ENCODE measurements at places on chromosomes 3 and 15. TPM values are rescaled to one million over a fixed set of nuclear protein-coding genes. Genes with fewer than 3 reads are reported as not detected.

The CEMIP gene
- 1.1 TPM for total RNA-seq

The GHSR gene
- total RNA-seq = not detected

The C3orf62 gene
- 0.84 TPM for total RNA-seq

The AGBL1 gene
- not detected for total RNA-seq

The GOLGA6D gene
- total RNA-seq = not detected

The YEATS2 gene
- total RNA-seq = 32.0 TPM

GRCh38 chr3:154904328-154904727, 175.8 kb upstream of the MME start:
- DNase-seq = peak; percentile 37

- no peak for DNase-seq
Measured at GRCh38 chr3:119569156-119569555, 9.7 kb upstream of the CD80 start.

DNA sequence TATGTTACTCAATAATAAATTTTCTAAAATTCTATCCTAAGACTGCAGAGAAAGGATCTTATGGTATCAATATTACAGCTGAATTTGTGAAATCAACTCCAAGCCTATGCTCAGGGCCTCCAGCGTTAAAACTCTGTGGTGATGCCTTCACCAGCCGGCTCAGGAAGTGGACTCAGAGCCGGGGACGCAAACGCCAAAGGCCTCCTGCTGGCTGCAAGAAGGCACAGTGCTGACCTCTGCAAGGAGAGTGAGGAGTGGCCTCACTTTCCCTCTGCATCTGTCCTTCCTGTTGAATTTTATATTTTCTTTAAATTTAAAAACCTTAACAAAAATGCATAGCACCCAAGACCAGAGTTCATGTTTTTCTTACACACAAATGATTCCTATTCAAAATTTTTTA, 48.5 kb downstream of the HERC2 start:
- no peak for DNase-seq

DNA sequence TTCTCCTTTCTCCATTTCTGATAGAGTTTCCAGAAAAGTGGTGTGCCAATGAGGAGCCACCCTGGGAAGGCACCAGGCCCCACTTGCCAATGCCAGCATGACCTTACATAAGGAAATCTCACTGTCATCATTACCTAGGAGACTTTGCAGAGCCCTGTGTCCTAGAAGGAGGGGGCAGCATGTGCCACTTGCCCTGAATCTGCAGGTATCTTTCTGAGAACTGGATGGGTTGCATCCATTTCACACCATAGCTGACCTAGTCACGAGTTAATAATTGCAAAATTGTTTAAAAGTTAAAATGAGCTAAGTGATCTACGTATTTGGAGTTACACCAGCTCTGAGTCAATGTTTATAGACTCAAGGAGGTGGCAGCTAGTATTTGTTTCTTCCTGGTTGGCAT, 14.3 kb downstream of the CA12 start:
- no peak for DNase-seq

- no peak for DNase-seq
Measured at GRCh38 chr15:90044916-90045371, 43.8 kb downstream of the ZNF710 start.

GRCh38 chr3:169774186-169774585, 990 bp downstream of the MYNN start:
- DNase-seq = no peak

DNA sequence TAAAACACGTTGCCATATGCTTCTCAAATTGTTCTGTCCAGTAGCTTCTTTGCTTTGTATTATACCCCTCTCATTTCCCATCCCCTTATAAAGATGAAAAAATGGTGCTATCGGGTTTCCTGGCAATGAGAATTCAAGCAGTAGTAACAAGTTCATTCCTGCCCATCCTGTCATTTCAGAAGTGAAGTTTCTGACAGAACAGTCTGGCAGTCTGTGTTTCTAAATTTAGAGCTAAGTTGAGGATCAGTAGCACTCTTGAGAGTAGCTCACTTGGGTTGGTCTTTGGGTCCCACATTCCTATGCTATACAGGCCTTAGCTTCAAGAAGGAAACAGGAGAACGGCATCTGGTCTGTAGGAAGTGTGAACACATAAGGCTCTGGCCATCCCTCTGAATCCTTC, 134.6 kb downstream of the GHSR start:
- no peak for DNase-seq

GRCh38 chr3:143935678-143936077, 35.9 kb upstream of the DIPK2A start:
- no peak for DNase-seq

GRCh38 chr3:9700536-9700935, 3.1 kb upstream of the CPNE9 start:
- DNase-seq = peak; percentile 15

DNA sequence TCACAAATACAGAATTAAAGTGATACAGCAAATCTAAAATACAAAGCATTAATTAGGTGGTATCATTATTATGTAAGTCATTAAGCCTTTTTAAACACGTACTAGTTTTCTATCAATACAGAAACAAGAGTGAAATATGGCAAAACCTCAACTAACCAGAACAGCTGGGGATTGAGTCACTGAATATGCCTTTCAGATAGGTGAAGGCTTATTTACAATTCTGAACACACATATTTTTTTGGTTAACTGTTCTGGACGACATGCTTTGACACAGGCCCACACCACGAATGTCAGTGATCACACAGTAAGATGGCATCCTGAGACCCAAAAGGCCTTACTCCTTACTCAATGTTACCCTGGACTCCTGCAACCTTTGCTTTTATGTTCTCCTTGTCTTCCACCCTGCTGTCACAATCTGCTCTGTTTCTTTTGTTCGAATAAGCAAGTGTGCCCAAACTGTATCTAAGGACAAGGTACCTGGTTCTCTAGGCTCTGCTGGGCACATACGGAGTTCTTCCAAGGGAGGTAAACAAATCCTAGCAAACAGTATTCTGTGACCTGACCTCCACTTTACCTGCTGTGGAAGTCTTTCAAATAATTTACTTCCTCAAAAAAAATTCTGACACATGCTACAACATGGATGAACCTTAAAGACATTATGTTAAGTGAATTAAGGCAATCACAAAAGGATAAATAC, 7.0 kb downstream of the SFMBT1 start:
- DNase-seq = no peak

DNA sequence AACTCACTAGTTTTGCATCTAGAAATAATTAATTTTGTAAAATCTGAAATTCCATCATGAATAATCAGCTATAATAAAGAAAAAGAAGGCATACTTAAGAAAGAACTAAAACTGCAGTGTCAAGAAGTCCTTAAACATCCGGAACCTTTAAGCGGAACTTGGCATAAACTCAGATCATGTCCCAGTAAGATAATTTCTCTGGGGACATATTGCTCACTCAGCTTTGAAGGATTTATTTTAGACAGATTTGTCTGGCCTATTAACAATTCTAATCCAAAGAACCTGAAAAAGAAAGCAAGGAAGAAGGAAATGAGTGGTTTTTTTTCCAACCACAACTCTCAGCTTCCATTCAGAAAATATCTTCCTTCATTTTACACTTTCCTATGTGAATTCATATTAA, 850.3 kb downstream of the ROBO1 start:
- DNase-seq = peak; percentile 66

GRCh38 chr15:65948383-65948782, 79.1 kb downstream of the RAB11A start:
- DNase-seq = no peak

DNA sequence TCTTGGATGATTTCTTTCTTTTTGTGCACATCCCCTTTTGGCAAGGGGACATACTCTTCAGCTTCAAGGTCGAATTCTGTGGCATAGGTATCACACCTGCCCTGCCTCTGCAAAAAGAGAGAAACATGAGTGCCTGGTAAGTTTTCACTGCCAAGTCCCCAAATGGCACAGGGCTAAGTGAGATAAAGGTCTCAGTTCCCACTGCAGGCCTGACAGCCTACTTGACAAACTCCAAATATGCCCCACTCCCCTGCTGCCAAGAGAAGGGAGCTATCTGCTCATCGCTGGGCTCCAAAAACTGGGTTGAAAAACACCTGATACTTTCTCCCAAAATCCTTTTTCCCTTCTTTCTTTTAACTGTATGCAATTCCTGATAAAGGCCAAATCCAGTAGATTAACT, 23.0 kb downstream of the RUVBL1 start:
- no peak for DNase-seq

GRCh38 chr3:197458179-197458707, 97.5 kb downstream of the BDH1 start:
- DNase-seq = peak; percentile 49

DNA sequence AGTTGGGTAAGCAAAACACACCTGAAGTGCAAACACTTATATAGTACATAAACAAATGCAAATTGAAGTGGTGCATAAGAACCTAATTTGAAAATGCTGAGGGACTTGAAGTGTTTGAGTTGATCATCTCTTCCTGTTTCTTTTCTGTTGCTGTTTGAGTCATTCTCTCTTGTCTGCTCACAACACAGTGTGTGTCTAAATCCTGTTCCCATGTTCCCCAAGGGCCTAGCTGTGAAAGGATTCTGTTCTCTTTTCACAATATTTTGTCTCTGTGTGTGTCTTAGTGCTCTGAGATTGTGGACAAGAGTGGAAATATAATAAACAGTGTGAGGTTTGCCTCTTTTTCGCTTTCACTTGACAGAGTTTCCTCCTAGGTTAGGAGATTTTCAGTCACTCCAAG, 6.1 kb downstream of the CD96 start:
- no peak for DNase-seq

DNA sequence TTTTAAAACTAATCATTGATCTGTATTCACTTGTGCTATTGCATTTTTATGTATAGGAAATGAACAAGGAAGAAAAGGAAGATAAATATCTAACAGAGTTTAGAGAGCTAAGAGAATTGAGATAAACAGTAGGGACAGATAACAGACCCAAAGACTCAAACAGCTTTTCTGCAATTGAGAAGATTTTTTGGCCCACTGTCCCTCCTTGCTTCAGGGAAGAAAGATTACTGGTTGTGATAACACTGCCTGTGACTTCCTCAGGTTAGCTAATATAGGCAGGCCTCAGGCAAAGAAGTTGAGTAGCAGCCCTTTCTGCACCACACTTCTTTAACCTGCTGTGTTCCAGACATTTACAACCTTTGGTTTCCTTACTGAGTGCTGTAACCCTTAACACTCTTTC, 2.7 kb upstream of the COX17 start:
- DNase-seq = no peak

GRCh38 chr15:56608140-56608778, 125.0 kb downstream of the ZNF280D start:
- peak; percentile 65 for DNase-seq

GRCh38 chr3:10628891-10629670, 123.7 kb upstream of the ATP2B2 start:
- no peak for DNase-seq

GRCh38 chr3:98730338-98730737, 32.8 kb upstream of the ST3GAL6 start:
- peak; percentile 59 for DNase-seq

- peak; percentile 13 for DNase-seq
Measured at GRCh38 chr3:115478359-115478758, 145.0 kb upstream of the GAP43 start.

Data from RPMI7951 (cell line).